ENCODE measurements at places on chromosomes 3 and 15.

DNA sequence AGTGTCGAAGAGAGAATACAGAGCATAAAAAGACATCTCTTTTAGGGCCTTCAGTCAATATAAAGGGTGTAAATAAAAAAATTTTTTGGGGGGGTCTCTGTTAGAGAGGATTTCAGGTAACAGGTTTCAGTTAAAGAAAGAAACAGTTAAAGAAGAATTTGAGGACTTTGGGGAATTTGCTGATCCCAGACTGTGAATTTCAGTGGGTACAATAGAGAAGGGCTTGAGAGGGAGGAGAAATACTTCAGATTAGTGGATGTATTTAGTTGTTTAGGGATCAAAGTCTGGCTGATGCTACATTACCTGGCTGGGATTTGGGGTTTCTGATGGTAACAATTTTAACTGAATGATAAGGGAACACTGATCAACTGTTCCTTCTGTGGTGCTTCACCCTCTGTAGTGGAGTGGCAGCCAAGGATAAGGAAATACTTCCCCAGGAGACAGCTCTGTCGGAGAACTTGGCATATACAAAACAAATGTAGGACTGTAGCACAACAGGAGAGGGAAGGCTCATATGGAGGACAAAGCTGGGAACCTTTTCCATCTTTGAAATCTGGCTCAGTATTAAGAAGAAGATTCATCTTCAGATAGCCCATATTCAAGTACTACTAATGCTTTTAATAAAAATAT, 79.2 kb downstream of the MEF2A start:
- DNase-seq: no peak

- DNase-seq: no peak
These were observed 20.1 kb downstream of the CACNA2D2 start for GRCh38 chr3:50483374-50483773.

DNA sequence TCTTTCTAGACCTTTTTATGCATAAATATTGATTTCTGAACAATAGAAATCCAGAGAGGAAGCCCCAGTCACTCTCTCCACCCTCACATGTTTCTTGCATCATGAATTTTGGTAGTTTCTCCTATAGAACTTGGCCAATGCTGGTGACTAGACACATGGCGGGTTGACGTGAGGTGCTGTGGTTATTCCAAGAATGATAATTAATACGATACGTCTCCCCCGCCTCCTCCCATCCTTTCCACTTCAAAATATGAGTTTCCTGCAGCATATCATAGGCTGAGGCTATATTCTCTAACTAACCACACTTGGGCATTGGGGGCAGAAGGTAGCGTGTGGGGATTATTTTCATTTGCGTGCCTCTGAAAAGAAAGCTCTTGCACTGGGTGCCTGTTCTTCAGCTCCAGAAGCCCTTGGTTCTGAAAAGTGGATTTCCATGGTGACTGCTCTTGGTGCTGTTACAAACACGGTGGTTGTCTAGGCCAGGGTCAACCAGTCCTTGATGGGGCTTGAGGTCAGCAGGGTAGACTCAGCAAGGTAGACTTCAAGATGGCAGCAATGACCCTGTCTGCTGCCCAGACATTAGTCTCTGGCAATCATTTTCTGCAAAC, 5.3 kb downstream of the TNFSF10 start:
- DNase-seq: no peak

GRCh38 chr3:127427156-127427555, 139.3 kb upstream of the PRR20G start:
- no peak for DNase-seq

- DNase-seq: no peak
These were observed 19.1 kb upstream of the MAGEF1 start for GRCh38 chr3:184730924-184731323.

GRCh38 chr3:141485641-141486495, 959 bp upstream of the RASA2 start:
- DNase-seq: no peak

DNA sequence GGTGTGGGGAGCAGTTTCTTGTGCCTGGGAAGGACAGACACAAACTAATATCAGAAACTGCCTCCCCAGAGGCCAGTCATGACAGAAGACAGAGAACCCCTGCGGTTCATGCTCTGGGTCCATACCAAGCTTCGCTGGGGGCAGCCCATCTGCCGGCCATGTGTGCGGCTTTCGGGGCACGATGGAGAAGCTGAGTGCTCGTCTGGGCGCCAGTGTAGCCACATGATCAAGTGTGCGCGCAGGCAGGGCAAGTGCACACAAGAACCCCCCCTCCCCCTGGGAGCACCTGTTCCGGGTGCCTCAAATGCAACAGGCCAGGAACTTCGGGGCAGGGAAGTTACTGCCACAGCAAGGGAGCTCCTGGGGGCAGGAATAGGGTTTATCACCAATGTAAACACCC, 1.8 kb downstream of the ADAMTS17 start:
- DNase-seq: no peak

DNA sequence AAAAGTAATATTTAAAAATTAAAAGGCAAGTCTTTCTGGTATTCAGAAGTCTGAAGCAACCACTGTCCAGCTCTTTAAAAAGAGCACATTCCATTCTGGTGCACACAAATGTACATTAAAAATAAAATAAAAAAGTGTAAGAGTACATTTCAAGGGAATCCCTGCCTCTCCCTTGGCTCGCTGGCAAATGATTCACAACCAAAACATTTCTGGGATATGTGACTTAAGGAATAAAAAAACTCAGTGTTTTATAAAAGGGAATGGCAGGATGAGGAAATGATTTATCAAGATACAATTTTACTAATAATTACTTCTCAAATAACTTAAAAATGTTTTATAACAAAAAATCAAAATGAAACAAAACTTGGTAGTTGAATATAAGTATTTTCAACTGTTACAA, 23.8 kb upstream of the ANXA2 start:
- no peak for DNase-seq

DNA sequence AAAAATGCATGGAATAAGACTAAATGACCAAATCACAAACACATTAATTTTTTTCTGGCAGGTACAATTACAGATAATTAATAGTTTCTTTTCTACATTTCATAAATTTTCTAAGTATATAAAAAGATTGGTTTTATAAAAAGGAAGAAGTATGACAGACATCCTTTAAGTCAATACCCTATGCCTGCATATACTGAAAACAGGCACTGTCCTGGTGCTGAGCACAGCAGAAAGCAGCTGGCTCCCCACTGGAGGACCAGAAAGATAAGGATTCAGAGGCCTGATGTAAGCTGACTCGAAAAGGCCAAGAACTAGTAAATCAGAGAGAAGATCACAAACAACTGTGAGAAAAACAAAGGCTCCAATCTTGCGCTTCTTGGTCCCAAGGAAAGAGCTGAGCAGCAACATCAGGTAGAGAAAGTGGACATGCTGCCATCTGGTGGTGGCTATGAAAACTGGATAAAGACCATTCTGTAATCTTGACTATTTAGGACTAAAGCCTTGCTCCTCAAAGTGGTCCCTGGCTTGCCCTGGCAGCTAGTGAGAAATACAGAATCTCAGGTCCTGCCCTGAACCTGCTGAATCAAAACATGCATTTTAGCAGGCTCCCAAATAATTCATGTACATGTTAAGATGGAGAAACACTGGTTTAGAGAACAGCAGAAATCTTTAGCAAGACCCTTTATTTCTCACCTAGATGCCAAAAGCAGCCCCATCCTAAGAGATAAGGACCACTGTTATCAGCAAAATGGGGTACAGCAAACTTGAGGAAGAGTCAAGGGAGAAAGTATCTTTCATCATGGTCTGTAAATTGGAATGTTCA, 76.0 kb downstream of the TRANK1 start:
- no peak for DNase-seq

GRCh38 chr3:195116407-195117185, 154.4 kb downstream of the XXYLT1 start:
- no peak for DNase-seq

GRCh38 chr3:184633237-184633579, 71.6 kb downstream of the EPHB3 start:
- DNase-seq: no peak

GRCh38 chr3:58924578-58924977, 125.2 kb downstream of the CFAP20DC start:
- no peak for DNase-seq

GRCh38 chr3:177307826-177308225, 110.5 kb upstream of the TBL1XR1 start:
- no peak for DNase-seq

- no peak for DNase-seq
These were observed 16.9 kb upstream of the MORF4L1 start for GRCh38 chr15:78855746-78856145.

DNA sequence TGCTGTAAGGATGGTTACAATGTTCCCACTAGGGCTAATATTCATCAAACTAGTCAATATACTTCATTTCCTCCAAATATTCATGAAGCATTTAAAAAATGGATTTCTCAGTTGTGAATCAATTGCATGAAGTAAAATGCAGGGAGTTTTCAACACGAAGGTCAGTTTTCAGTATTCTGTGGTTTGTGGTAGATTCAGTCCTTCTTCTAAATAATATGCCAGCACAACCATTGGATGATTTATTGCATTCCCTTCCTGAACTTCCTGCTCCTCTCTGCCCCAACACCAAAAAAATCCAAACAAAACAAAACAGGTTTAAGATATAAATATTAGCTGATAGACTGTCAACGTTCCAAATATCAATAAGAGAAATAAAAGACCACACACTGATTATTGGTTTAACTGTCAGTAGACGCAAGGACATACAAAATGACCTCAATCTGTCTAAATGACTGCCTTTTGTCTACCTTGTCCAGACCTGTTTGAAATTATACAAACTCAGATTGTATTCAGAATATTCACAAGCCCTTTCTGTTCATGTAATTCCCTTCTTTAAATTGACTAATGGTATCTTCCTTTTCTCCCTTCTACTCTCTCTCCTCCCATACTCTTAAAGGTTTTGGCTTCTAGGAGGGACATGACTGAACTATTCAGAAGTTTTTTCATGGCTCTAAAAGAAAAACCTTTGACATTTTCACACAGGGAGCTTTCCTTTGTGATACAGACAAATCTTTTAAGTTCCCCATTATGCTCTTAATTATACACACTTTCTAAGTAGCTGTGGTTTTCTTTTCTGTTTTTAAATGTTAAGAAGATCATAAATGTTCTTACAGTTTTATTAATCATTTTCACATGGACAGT, 92.6 kb upstream of the STT3B start:
- no peak for DNase-seq

DNA sequence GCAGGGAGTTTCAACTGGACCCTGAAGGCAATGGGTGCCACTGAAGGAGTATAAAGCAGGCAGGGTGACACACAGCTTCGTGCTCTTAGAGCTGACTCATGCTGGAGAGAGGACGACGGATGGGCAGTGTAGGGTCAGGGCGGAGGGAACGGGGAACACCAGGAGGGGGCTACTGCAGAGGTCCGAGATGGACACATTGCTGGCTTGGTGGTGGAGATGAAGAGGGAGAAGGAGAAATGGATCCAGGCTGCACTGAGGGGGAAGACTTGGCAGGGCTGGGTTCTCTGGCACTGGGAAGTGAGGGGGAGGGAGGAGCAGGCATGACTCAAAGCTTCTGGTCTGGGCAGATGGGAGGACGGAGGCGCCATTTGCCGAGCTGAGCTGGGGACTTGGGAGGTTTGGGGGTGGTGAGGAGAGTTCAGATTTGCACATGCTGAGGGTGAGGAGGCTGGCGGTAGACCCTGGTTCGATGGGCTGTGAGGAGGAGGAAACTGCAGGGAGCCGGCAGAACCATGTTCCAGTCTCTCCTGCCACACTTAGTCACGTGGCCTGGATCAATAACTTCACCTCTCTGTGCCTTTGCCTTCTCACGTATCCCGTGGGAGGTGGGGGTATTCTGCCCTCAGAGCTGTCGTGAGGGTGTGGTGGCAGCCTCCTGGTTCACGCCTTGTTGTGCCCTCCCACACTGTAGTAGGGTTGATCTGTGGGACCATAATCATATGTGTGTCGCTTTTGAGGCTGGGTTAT, 4.6 kb upstream of the KCTD6 start:
- DNase-seq: no peak

DNA sequence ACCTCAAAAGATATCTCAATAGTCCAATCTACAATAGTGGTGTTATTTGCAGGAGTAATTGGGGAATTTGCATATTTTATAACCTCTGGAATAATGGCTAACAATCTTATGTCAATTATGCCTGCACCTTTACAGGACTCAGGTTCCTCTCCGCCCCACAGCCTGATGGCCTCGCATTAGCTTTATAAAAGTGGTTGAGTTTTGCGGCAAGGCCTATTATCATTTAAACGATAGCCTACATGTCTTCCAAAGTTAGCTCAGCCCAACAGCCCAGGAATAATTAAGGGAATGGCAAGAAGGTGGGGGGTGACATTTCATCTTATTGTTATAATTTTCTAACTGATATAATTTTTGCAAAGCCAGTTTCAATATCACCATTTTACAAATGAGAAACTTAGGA, 97.3 kb downstream of the RTP4 start:
- DNase-seq: no peak

DNA sequence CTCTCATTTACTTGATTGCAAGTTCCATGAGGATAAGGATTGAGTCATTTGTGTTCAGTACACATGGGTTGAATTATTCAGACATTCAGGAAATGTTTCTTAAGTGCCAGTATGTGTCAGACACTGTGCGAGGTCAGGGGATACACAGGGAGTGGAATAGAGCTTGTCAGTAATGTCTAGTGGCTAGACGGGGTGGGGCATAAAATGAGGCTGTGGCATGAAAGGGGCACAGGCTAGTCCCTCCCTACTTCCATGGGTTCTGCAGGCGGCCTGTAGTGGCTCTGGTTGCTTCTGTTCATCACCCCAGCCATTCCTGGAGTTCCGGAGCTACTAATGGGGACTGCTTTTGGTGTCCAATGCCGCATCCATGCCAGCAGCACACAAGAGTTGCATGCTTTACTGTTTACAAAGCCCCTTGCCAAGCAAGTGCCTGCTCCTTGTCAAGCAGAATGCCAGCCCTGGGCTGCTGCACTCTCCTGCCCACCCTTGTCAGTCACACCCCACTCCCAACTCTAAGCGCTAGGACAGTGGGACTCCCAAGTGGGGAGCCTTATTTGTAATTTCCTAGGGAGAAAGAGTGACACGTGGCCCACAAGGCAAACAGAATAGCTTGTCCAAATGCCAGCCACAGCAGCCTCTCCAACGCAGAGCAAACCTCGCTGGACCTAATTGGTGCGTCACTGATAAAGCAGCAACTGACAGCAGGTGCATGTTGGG, 70.8 kb downstream of the RAB11A start:
- no peak for DNase-seq

GRCh38 chr3:151156618-151157216, 46.3 kb downstream of the GPR171 start:
- no peak for DNase-seq

GRCh38 chr3:126752303-126753190, 48.5 kb downstream of the CHCHD6 start:
- peak; percentile 79 for DNase-seq

GRCh38 chr15:74245342-74245931, 9.3 kb downstream of the CCDC33 start:
- no peak for DNase-seq
